Activated gamma-delta T cell treated with Interleukin-2 at 50 U/mL for 16 hours (primary cell): ENCODE measurements at places on chromosomes 5 and 9.

DNA sequence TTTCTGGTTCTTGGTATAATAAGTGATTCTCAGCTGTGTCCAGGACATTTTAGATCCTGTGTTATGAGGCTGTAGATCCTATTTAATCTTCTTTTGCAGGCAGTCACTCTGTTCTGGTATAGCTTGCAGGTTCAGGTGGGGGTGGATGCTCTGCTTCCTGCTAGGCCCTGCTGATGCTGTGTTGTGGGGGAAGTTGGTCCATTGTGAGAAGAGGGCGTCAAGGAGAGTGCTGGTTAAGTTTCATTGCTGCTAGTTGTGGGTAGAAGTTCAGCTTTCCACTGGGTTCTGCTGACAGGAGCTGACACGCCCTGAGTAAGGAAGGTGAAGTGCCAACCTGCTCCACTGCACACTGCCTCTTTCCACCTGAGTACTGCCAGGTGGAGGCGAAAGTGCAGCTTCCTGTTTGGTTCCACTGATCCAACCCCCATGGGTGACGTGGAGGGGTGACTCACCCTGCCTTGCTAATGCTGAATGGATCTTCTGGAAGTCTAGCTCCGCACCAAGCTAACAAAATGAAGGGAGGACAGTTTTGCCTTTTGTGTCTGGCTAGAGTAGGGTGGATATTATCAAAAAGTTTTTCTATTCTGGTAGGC lies 16.3 kb downstream of the NMRK1 start:
- peak; percentile 17 for DNase-seq

GRCh38 chr5:146539973-146540372 lies 24.0 kb upstream of the GPR151 start:
- no peak for DNase-seq

DNA sequence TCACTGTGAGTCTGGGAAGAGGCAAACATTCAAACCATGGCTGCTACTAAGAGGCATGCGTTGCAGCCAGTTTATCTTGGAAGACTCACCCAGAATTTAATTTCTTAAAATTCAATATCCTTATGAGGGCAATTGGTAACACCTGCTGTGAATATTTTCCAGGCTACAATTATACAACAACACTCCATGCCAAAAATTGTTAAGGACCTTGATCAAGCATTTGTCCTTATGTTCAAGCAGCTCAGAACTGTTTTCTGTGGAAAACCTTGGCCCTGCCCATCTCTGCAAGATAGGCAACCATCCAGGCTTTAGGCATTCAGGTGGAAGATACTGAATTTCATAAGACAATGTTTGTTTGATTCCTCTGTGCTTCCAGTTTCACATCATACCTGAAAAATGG lies 327.8 kb downstream of the FBXL7 start:
- DNase-seq: no peak

DNA sequence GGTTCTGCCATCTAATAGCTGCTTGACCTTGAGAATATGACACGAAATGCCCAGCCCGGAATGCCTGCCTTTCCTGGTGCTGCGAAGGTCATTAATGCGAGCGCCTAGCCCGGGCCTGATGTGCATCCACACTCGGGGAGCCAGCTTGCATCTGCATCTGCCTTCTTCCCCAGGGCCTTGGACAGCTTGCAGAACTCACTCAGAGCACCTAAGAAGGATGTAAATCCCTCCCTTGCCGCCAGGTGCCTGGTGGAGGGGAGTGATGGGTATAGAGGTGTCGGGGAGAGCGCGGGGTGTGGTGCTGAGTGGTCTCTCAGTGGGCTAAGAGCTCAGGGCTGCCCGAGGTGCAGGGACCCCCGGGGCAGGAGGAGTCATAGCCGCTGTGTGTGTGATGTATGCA lies 127.2 kb downstream of the MRPL36 start:
- no peak for DNase-seq

DNA sequence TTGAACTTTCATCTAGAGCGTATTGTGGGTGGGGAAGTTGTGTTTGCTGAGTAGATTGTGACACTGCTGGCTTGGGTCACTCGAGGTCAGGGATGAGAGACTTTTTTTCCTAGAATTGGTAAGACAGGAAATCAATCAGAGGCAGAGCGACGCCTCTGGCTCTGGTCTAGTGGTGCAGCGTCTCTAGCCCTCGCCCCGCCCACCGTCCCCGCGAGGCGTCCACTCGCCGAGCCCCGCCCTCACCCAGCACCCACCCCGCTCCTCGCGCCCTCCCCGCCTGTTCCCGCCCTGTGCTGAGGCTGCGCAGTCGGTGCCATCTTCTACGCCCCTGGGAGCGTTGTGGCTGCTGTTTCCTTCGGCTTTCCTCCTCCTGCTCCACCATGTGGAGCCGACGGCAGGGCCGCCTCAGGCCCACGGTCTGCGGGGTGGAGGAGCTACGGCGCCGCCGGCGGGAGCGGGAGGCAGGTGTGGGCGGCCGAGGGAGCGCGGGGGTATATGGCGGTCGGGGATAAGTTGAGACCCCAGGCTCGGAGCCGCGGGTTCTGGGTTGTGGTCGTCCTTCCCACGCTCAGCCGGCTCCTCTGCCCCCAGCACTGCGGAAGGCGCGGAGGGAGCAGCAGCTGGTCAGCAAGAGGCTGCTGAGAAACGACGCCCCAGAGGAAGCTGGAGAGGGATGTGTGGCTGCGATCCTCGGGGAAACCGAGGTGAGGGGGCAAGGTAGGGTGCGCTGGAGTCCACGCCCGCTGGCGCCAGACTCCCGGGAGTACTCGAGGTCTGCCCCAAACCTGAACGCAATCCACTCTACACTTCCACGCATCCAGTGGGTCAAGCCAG lies at the start of gene TMCO6:
Gene TMCO6 (plus strand): TSS at position 304 of the 834 bp plus-strand sequence. CDS start 77 bp downstream, at position 381.
- peak; percentile 96 for DNase-seq

GRCh38 chr5:118506217-118506852 lies 482.0 kb downstream of the DTWD2 start:
- DNase-seq: no peak
